ENCODE measurements at places on chromosomes 5 and 9.

GRCh38 chr9:129237164-129237611, 59.1 kb upstream of the IER5L start:
- peak; percentile 79 for DNase-seq

DNA sequence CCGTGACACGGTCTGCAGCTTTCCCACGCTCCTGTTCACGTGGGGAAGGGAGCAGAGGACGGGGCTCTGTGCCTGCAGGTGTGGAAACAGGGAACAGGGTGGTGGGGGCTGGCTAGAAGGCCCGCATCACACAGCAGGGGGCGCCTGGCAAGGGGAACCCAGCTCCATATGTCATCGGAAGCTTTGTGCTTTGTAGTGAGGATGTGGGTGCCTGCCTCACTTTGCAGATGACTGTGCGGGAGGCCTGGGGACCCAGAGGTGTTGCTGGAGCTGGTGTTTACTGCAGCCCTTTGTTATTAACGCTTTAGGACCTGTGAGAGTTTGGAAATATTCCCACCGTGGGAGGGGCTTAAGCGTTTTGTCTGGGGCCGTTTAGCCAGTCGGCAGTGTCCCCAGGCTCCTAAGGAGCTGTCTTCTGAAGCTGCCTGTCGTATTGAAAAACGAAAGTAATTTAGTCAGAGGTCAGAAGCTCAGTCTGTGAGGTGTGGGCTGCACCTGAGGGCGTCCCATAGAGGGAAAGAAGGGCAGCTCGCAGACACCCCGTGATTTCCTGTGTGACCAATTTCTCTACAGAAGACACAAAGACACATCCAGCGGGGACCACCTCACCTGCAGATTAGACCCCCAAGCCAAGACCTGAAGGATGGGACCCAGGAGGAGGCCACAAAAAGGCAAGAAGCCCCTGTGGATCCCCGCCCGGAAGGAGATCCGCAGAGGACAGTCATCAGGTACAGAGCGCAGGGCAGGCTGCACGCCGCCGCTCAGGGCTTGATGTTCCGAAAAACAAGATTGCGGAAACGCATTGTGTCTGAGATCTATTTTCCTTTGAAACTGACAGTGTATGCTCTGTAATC, 9.1 kb downstream of the MAN1B1 start:
- no peak for DNase-seq

DNA sequence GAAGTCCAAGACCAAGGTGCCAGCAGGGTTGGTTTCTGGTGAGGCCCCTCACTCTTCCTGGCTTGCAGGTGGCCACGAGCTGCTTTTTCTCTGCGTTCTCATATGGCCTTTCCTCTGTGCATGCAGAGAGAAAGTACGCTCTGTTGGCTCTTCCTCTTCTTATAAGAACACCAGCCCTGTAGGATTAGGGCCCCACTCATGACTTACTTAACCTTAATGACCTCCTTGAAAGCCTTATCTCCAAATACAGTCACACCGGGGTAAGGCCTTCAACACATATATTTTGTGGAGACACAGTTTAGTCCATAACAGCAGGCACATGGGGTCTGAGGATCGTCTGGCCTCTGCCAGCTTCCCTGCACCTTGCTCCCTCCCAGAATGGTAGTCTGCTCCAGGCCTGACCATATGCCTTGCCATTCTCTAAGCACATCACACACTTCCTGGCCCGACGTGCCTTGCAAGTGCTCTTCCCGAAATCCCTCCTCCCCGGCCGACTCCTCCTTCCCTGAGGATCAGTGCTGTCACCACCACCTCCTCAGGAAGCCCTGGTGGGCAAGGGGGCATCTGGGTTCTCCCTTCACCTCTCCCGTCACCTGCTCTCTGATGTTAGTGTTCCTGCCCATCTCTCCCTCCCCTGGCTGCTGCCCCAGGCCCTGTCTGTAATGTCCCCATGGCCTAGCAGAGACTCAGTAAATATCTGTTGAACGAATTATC, 200.7 kb downstream of the AOPEP start:
- no peak for DNase-seq

DNA sequence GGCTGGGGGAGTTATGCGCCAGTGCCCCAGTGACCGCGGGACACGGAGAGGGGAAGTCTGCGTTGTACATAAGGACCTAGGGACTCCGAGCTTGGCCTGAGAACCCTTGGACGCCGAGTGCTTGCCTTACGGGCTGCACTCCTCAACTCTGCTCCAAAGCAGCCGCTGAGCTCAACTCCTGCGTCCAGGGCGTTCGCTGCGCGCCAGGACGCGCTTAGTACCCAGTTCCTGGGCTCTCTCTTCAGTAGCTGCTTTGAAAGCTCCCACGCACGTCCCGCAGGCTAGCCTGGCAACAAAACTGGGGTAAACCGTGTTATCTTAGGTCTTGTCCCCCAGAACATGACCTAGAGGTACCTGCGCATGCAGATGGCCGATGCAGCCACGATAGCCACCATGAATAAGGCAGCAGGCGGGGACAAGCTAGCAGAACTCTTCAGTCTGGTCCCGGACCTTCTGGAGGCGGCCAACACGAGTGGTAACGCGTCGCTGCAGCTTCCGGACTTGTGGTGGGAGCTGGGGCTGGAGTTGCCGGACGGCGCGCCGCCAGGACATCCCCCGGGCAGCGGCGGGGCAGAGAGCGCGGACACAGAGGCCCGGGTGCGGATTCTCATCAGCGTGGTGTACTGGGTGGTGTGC, at the start of gene RXFP3:
Gene RXFP3 (plus strand): TSS at position 6 of the 636 bp plus-strand sequence. CDS start 355 bp downstream, at position 361.
- DNase-seq = no peak

- no peak for DNase-seq
Measured at GRCh38 chr9:116937361-116937760, 250.3 kb downstream of the TRIM32 start.

GRCh38 chr5:91599863-91600262, 216.7 kb upstream of the ARRDC3 start:
- DNase-seq = no peak

DNA sequence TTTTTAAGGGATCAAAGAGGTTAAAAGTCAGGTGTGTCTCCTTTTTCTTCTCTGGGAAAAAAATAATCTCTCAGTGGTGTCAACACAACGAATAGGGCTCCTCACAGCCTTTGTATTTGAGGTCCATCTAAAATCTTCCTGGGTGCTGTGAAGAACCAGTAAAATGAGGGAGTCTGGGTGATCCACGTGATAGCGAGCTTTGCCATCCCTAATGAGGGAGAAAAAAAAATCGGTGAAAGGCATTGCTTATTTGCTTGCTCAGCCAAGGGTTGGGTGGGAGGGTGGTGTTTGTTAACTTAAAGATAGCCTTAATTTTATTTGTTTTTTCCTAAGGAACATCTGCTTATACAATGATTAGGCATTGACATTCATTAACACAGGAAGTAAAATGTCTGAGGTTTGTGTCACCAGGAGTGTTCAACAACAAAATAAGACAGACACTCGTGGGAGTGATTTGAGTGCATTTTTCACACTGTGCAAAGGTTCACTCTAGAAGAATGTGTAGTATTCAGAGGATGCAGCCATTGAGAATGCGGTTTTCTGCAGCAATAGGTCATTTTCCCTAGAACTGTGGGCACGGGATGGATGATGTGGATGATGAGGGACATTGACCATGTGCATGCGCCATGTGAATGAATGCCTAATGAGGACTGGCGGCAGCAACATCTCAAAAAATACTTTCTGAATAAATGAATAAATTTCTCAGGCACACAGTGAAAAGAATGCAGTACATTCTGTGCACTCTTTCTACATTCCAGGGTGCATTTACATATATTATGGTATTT, 369.5 kb downstream of the NTRK2 start:
- no peak for DNase-seq

DNA sequence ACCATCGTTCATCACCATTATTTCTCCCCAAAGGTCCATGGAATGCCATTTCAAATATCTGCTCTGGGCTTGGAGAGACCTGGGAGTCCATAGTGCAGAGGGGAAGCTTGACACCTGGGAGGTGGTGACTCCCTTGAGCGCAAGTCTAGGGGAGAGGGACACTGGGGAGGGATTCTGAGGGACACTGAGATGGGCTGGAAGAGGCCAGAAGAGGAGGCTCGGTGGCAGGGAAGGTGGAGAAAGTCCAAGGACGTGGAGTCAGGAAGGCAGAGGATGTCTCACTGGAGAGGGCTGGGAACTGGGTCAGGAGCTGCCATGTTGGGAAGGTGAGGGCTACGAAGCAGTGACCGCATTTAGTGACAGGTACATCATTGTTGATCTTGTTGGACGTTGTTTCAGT, 160.3 kb upstream of the MVB12B start:
- DNase-seq = no peak

DNA sequence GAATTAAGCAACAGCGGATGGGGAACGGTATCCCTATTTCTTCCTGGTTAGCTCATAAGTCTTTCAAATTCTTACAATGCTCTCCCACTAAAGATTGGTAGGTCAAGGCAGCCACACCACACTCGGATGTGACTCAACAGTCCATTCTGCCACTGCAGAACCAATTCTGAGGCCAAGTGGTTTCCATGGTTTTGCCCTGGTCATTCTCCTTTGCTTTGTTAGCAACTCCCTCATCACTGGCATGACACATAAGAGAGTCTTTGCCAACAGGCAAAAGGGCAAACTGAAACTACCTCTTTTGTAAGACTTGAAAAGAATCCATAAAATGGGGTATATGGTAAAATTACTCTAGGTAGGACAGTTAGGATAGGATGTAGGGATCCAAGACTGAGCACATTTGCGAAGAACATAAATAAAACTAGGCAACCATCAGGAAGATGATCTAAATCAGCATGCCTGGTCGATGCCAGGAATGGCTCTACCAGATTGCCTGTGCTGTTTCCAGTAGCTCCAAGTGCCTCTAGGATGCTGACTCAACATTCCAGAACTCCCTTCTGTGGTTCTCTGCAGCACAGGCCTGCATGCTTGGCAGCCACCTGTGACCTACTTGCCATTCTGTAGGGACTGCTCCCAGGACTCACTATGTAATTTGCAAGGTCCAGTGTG, 105.4 kb downstream of the DCP2 start:
- DNase-seq = no peak

DNA sequence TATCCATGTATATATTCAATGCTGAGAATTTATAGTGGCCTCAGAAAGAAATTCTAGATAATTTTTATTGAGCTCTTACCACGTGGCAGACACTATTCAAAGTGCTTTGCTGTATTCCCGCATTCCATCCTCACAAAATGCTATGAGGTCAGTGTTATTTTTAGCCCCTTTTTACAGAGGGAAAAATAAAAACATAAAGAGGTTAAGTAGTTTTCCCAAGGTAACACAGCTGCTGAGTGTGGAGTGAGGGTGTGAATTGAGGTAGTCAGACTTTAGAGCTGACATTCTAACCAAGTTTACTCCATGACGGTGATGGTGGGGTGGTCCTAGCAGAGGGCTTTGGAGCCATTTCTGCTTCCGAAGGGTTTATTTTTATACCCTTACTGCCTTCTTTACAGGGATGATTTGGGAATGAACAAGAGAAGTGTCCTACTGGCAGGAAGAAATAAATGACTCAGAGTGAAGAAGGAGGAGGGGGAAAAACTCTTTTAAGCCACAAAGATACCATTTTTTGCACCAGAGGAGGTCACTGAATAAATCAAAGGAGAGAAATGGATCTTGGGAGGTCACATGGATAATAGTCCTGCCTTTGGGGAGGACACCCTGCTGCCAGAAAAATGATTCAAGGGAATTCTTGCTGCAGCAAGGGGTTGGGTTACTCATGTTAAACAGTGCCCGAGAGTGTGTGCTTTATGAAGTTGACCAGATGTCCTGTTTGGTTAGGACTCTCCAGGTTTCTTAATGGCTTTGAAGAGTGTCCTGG, 76.1 kb downstream of the HMHB1 start:
- DNase-seq = no peak

DNA sequence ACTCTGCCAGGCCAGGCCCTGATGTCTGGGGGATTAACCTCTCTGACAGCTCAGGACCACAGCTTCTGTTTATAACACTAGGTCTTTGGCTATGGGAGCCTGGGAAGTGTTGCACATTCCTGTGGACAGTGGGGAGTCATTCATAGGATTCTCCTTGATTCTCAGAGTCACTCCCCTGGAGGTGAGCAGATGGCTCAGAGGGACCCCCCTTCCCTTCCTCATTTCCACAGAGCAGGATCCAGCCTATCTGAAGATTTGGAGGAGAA, 60.2 kb downstream of the NRG2 start:
- DNase-seq = no peak

DNA sequence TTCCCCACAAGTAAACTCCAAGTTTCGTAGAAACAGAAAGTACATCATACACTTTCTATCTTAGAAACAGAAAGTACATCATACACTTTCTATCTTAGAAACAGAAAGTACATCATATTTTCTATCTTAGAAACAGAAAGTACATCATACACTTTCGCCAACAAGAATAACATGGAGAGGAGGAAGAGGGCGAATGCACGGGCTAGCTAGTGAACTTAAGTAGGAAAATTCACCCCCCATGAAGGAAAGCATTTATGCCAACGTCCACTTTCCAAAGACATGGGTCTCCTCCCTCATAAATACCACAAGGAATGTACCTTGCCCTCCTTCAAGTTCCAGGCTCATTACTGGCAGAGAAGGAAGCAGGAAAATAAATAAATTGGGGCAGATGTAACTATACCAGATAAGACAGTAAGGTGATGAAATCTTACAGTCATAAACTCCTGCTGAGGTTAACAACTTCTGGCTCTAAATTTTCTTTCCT, 64.7 kb downstream of the FRMD3 start:
- DNase-seq = no peak

GRCh38 chr5:114447084-114447773, 85.4 kb downstream of the KCNN2 start:
- no peak for DNase-seq

- DNase-seq = no peak
Measured at GRCh38 chr9:127896395-127897192, 2.8 kb downstream of the ST6GALNAC6 start.

- DNase-seq = no peak
Measured at GRCh38 chr5:158611581-158611980, 488.1 kb downstream of the EBF1 start.

GRCh38 chr5:160702934-160703333, 149.1 kb downstream of the ATP10B start:
- no peak for DNase-seq

- no peak for DNase-seq
Measured at GRCh38 chr5:160398806-160399205, 1.0 kb downstream of the FAM200C start.

- DNase-seq = no peak
Measured at GRCh38 chr5:120640778-120641177, 176.7 kb downstream of the PRR16 start.

- DNase-seq = no peak
Measured at GRCh38 chr5:56278335-56278753, 45.2 kb upstream of the ANKRD55 start.

DNA sequence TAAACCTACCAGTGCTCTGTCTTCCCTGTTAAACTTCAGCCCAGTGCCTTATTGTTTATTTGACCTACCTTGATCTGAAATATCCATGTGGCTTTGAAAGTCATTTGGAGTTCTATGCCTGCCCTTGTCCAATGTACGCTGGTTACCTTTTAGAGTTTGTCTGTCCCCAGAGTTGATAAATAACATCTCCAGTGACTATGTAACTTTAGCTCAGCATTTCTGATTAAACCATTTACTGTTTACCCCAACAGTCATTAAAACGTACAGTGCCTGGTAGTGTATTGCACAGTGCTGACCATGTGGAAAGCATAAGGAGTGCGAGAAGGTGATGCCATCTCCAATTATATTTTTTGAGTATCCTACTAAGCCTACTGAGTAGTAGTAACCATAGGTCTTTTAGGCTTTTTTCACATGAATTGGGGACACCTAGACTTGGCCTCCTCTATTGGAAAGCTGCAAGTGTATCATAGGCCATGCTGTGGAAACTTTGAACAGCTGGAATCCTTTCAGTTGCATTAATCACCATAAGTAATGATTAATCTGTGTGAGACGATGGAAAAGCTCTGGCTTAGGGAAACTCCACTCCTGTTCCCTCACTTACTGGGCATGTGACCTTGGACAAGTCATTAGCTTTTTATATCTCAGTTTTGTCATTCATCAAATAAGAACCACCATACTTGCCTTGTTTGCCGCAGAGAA, 93.5 kb downstream of the MAST4 start:
- no peak for DNase-seq

- no peak for DNase-seq
Measured at GRCh38 chr9:117010061-117010460, 323.0 kb downstream of the TRIM32 start.
